ENCODE measurements at places on chromosomes 7 and 10.

DNA sequence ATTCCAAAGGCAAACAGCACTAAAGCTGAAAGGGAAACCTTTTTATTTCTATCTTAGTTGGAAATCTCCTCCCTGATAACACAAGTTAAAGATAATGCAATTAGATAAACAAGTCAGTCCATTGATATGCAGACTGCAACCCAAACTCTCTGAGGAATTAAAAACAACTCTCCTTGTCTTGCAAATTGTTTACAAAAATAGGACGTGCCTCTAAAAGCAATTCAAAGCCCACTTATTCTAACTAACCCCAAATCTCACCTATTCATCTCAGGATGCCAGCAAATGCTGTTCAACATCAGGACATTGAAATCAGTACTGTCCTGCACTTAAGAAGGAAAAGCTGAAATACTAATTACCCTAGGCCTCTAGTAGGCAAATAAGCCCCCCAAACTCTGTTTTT is 12.8 kb downstream of the SHTN1 start:
- DNase-seq, result no peak

GRCh38 chr7:34069676-34070075 is 164.3 kb downstream of the BMPER start:
- no peak for DNase-seq

- DNase-seq, result no peak
These were observed 133.6 kb downstream of the SDK1 start for GRCh38 chr7:3434611-3435010.

- DNase-seq, result no peak
These were observed 535.0 kb upstream of the NRP1 start for GRCh38 chr10:33869481-33869880.

- no peak for DNase-seq
These were observed 23.2 kb upstream of the PDK4 start for GRCh38 chr7:95619517-95619916.

DNA sequence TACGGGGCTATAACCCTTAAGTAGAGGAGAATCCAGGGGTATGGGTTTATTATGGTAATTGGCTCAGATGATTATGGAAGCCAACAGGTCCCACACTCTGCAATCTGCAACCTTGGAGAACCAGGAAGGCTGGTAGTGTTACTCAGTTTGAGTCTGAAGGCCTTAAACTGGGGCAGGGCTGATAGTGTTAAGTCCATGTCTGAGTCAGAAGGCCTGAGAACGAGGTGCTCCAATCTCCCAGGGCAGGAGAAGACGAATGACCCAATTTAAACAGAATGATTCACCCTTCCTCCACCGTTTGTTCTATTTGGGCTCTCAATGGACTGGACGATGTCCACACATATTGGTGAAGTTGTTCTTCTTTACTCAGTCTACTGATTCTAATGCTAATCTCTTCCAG is 244.5 kb upstream of the PTER start:
- DNase-seq, result no peak

- no peak for DNase-seq
These were observed 59.1 kb downstream of the TASOR2 start for GRCh38 chr10:5743736-5744135.

DNA sequence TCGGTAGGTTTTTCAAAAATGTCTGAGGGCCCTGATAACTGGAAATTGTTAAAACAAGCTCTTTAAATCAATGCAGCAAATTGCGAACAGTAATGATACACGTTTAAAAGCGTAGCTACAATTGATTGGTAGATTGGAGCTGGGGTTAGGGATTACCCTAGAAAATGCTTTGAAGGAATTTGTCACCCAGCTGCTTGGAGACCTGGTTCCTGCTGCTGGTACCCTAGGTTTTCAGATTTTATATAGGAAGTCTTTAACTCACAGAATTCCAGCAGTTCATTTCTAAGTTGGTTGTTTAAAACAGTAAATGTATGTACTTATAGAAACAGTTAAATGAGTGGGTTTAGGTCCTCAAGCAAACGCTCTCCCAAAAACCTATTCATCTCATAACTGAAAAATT is 1.5 kb downstream of the HECTD2 start:
- no peak for DNase-seq

- DNase-seq, result no peak
These were observed 11.9 kb downstream of the STEAP1B start for GRCh38 chr7:22487978-22488642.

DNA sequence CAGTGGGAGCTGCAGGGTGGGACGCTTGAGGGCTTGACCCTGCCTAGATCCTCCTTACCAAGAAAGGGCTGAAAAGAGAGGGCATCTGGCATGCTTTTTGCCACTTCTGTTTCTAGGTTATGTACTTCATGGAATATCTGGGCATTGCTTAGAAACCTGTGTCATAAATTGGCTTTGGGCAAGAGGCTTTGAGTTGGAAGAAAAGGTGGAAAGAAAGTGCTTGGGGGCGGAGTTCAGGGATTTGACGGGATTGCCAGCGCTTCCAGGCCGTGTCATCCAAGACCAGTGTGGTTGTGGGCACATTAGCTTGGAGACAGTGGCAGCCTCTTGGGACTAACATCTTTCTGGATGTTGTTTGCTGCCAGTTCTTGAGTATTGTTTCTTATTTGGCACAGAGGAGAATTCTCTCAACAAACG is 825 bp downstream of the ZNF862 start:
- no peak for DNase-seq

- DNase-seq, result no peak
These were observed 10.4 kb upstream of the TARP start for GRCh38 chr7:38283809-38284208.

- DNase-seq, result peak; percentile 51
These were observed 715.4 kb upstream of the NRP1 start for GRCh38 chr10:34049887-34050286.

GRCh38 chr7:29107056-29107455 is 39.3 kb downstream of the CPVL start:
- DNase-seq, result no peak

DNA sequence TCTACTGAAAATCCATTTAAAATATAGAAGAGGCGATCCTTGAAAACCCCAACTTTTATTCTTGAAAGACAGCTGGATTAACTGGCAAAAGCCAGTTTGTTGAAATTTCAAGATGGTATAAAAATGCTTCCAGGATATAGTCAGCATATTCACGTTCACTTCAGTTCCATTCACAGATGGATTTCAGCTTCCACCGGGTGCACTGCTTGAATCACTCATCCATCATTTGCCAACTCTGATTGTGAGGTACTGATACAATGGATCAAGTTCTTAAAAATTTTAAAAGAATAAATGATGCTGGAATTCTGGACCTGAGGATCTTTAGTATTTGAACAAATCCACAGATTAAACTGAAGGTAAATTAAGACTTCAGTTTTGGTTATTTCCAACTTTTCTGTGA is 2.4 kb downstream of the PURB start:
- no peak for DNase-seq

DNA sequence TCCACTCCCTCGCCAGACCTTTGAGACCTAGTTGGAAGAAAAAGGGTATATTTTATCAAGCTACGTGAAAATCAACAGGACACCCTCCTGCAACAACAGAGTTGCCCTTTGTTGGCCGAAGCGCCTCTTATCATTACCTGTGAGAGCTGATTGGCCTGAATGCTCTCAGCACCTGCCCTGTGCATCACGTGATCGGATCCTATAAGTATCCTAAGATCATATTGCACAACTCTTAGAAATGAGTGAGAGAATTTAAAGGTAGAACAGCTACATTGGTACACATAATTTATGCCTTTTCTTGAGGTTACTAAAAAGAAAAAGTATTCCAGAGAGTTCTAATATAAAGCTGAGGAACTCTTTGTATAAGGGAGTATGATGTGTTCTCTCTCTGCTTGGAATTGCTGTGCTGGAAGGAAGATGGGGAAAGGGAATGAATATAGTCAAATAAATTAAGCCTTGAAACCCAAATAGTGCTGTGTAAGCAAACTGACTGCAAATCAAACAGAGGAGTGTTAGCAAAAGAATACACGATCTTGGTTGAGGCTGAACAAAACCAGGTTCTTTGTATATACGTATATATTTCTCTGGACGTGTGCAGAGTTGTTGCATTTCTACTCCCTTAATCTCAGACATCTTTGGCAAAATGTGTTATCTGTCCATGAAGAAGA is 69.3 kb downstream of the LRRC4 start:
- no peak for DNase-seq

GRCh38 chr10:88114368-88114767 is 250.9 kb downstream of the PTEN start:
- no peak for DNase-seq

Data from activated T-cell treated with anti-CD3 and anti-CD28 coated beads, Interleukin-2, amount 50 U/mL, for 48 hours (primary cell).